Cortex of kidney (tissue), 1 donor: ENCODE measurements at places on chromosomes 3 and 15.

DNA sequence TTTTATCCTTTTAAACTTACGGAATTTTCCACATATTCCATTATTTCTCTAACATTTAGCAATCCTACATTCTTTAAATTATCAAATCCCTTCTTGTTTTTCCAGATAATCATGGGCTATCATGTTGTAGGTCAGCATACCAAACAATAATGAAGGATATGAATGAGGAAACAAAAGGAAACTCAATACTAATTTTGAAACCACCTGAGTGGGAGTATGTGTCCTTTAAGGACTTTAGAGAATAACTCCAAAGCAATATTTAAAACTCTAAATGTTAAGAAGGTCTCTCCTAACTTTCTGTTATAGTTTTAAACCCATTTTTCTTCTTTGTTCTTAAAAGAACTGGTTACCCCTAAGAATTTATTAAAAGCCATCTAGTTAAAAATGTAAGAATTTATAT, 43.0 kb downstream of the TP53BP1 start:
- DNase-seq: no peak

- DNase-seq: no peak
Measured at GRCh38 chr15:68900027-68900426, 30.3 kb upstream of the SPESP1 start.

DNA sequence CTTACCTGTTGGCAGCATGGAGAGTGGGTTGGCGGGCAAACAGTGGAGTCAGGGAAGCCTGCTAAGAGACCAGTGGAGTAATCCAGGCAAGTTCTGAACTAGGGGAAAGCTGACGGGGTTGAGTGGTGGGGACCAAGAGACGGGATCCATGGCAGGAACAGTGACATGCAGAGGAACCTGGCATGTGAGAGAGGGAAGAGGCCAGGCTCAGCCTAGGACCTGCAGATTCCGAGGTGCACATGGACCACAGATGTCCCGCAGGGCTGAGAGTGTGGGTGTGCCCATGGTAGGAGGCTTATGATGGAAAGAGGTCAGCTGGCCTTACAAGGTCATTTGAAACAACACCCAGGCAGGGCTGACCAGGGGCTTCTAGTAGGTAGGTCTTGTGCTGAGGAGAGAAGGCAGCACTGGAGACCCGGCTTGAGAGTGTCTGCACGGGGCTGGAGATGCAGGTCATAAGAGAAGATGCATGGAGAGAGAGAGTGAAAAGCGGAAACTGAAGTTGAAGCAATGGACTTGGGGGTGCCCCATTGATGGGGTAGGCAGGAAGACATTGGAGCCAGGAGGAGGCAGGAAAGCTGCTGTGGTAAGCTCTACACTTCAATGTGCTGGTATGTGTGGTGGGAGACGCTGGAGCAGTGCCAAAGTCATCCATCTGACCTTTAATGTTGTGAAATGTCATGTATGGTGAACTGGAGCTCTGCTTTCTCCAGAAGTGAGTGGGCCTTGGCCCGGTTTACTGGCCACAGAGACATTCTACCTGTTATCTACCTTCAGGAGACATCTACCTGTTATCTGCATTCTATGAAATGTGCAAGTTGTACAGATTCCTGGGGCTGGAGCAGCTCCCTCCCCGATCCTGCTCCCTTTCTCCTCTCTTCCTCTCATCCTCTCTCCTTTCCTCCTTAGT, 4.6 kb downstream of the SPSB4 start:
- DNase-seq: no peak

DNA sequence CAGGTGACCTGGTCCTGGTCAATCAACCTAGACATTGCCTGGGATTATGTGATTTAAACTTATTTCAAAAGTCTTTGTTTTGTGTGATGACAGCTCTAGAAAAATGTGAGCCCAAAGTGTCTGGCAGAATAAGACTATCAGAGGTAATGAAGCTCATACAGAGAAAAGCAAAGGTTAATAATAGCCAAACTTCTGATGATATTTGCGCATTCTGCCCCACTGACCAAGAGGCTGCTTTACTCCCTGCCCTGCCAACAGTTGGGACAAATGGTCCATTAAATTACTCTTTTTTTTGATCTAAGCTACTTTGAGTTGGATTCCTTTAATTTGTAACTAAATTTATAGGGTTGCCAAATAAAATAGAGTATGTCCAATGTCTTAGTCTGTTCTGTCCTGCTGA, 911.2 kb downstream of the MCTP2 start:
- DNase-seq: no peak
